Right forelimb (tissue), 1 donor: ENCODE measurements at places on chromosomes 5 and 9.
A peak's percentile ranks its signal among the peaks of the same experiment; 100 is the strongest.

- no peak for DNase-seq
Observed at GRCh38 chr5:67187006-67187715, 9.4 kb downstream of the CD180 start.

DNA sequence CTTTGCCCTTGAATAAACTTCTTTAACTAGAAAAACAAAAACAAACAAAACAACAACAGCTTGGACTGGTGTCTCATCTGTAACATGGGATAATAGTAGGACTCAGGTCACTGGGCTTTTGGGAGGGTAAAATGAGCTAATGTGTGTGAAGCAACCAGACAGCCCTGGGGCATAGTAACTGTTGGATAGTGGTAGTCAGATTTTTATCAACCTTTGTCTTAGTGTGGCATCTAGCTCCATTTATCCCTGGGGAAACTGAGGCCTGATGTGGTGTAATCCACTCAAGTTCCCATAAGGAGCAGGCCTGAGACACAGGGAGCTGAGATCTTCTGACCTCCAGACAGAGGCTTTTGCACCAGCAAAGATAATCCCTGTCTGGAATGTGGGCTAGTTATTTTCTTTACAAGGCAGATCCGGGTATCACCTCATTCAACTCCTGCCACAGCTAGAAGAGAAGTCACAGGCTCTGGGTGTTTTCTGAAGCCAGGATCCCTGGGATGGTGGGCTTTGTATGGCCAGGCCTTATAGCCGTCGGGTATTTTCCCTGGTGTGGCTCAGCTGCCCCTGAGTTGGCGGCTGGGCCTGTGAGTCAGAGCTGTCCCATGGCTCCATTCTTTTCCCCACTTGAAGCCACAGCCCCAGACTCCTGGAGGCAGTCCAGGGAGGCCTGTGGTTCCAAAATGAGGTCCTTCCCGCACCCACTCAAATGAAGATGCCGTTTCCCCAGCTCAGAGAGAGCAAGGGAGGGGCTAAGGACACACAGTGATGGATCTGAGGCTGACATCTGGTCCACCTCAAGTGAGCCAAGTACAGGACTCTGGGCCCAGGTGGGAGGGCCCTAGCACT is 26.1 kb upstream of the CSF1R start:
- peak; percentile 59 for DNase-seq

GRCh38 chr5:150781706-150782614 is 3.4 kb downstream of the SMIM3 start:
- no peak for DNase-seq

DNA sequence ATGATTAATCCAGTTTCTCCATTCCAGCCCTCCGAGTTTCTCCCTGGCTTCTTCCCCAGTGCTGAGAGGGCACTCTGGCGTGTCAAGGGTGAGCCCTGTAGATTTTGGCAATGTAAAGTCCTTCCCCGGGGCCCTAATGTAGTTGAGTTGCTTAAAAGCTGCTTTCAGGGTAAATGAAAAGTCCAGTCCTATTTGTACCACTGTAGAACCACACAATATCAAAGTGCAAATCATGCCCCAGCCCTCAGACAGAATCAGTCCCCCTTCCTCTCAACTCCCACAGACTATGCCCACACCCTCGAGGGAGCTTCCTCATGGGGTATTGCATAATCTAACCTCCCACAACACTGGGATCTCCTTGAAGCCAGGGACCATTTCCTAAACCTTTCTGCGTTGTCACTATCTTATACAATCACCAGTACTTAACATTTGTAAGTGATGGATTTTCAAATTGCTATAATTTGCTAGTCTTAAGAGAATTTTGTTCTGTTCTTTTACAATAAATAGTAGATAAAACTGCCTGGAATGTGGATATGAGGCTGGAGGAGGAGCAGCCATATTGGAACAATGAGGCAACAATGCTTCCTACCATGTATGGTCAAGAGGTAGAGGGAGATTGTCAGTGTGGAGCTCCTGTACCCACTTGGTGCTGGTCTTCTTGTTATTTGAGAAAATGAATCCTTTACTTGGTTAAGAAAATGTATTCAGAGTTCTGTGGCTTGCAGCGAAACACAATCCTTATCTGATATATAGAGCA is 34.4 kb downstream of the ZNF366 start:
- no peak for DNase-seq

GRCh38 chr5:53429706-53430105 is 50.7 kb upstream of the FST start:
- no peak for DNase-seq

GRCh38 chr9:20646656-20647055 is 24.4 kb upstream of the MLLT3 start:
- DNase-seq, result no peak

DNA sequence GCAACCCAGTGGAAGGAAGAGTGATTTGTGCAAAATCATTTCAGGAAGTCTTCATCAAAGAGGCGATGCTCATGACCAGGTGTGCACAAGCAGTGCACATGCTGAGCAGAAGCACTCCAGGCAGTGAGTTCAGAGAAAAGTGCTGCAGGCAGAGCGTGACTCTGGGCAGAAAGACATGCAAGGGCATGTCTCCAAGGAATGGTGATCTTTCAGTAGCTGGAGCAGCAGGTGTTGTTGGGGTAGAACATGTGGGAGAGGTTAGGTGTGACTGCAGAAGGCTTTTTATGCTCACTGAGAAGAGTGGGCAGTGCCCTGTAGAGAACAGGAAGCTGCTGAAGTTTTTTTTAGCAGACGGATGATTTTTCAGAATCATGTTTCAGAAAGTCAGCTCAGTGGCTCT is 545.4 kb upstream of the TLE4 start:
- no peak for DNase-seq

- no peak for DNase-seq
Observed at GRCh38 chr9:6109571-6109970, 94.1 kb upstream of the RANBP6 start.

DNA sequence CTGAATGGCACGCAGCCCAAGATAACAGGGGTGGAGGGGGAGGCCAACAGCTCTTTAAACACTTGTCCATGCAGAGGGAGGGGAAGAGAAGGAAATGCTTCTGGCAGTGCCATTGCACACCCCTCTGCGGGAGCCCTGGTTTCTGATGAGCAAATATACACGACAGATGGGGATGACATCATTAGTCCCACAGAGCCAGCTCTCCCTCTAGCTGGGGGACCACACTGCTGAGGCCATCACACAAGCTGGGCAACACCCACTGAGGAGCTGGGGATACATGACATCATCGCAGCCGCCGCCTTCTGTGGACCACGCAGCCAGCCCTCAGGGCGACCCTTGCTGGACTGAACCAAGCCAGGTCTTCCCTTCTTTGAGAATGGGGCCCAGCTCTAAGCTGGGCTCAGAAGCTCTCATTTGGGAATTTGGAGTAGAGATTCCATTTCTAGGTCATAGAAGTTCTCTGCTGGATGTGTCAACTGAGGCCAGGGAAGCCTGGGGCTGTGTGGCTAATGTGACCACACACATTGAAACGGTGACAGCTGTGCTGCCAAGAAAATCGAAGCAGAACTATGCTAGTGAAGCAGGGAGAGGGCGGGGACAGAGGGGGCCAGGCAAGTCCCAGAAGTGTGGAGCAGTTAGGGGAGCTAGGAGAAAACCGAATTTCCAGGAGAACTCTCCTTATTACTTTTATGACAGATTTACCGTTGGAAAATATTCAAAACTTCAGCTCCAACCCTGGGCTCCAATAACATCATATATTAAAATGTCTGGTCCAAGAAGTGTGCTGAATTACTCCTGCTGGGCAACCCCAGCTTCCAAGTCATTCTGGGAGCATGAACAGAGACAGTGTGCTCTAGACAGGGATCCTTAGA is 79.5 kb downstream of the PRRT1B start:
- DNase-seq, result peak; percentile 73

DNA sequence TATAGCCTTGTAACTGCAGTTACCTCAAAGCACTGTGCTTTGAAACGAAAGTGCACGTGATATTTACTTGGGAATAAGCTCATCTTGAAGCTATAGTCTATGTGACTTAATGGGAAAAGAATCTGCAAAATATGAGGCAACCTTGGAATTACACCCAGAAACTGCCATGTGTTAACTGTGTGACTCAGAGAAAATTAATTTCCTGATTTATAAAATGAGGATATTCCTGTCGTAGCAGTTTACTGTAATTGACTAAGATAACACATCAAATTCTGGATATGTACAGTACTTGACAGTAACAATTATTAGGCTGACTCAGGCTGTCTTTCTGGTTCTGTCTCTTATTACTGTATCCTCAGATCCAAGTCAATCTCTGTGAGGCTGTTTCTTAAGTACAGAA is 1079.9 kb upstream of the ACO1 start:
- no peak for DNase-seq

DNA sequence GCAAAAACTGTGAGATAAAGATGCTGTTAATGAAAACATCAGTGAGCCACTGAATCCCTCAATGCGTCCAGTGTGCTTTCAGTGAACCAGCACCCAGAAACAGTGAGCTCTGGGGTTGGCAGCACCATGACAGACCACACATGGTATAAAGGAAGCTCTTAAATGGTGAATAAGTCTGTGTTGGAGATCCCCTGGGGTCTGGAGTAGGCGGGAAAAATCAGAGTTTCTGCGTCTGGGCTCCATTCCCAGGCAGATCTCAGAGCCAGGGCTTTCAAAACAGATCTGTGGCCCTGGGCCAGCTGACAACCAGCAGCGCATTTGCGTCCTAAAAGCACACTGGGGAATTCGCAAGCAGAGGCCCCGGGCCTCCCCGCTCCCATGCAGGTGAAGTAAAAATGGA is 233.5 kb downstream of the FRMD3 start:
- peak; percentile 88 for DNase-seq

GRCh38 chr9:114709636-114710035 is 27.6 kb upstream of the TEX48 start:
- DNase-seq, result no peak

GRCh38 chr9:121285835-121286687 is 18.1 kb downstream of the GSN start:
- DNase-seq, result no peak

DNA sequence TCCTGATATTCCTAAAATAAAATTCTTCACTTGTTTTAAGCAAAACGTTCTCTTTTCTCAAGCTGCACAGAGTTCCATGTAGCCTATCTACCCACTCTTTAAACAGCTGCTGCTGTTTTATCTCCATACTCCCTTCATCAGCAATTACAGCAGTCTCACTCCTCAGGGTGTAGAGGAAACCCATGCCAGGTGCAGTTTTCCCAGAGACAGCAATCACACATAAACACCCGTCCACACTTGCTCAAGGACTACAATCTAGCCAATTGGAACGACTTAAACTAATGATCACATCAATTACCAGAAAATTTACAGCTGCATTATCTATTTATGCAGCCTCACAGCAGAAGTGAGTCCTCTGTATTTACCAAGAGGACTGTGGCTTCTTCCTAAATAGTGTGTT is 141.7 kb downstream of the HTR1A start:
- DNase-seq, result no peak

- no peak for DNase-seq
Observed at GRCh38 chr5:16450163-16450562, 15.4 kb downstream of the ZNF622 start.

DNA sequence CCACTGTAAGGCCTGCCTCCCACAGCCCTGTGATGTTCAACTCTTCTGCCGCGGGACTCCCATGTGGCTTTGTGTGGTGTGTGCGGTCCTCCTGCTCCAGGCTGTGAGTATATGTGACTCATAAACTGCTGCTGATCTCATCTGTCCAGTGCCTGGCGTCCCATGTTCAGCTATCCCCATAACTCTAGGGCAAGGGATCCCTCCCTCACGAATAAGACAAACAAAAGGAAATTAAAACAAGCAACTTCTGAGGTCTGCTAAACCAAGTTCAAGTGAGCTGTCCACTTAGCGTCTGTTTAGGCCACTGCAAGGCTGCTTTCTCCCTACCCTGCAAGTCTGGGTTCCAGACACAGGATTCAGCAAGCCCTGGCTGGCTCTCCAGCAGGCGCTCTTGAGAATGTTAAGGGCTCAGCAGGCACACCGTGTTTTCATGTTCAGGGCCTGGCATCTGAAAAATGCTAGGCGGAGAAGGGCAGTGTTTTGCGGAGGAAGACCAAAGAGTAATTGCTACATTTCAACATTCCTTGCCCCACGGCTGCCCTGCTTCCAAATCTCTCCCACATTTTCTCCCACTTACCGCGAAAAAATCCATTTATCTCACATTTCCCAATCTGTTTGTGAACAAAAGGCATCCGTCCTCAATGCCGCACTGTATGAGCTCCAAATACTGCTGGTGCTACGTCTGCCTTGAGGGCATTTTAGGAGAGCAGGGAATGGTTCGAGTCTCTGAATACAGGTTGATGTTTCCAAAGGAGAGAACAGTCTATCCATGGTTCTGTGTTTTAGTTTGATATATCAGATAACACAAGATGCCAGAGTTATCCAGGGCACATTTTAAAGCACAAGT is 280.2 kb downstream of the SEMA5A start:
- no peak for DNase-seq

DNA sequence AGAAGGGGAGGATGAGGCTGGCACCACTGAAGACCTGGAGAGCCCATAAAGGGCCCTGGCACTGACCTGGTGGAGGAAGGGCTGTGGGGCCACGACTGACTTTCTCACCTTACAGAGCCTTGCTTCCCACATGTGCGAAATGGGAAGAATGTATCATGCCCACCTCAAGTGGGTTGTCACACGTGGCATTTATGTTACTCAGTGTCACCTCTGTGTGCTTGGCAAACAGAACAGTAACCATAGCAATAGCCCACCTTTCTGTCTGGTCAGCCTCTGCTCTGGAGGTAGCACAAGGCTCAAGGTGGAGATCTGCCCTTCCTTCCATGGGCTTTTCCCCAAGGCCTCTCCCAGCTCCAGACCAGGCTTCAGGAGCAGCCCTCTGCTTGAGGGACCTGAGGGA is 16.7 kb downstream of the TCF7 start:
- DNase-seq, result no peak

- DNase-seq, result no peak
Observed at GRCh38 chr5:130206686-130207085, 302.4 kb downstream of the CHSY3 start.

DNA sequence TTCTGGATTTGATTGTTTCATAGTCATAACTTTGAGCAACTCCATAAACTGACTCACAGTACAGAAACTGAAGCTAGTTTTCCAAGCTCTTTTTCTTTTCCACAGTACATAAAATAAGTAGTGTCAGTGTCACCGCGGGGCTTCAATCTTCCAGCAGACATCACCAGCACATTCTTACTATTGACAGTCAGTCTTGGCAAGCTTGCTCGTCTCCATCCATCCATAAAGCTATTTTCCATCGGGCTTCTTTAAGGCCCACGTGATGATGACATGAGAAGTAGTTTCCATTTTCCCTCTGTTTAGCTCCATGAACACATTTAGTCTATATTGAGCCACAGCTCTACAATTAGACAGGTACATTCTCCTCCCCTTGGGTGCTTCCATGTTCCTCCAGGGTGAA is 443.4 kb downstream of the KDM4C start:
- DNase-seq, result no peak
